Stimulated activated CD8-positive, alpha-beta memory T cell treated with anti-CD3 and anti-CD28 coated beads, Interleukin-12 subunit alpha, Interleukin-12 subunit beta, amount 100 ng/mL, for 1 hour (primary cell): ENCODE measurements at places on chromosomes 6 and 20.

DNA sequence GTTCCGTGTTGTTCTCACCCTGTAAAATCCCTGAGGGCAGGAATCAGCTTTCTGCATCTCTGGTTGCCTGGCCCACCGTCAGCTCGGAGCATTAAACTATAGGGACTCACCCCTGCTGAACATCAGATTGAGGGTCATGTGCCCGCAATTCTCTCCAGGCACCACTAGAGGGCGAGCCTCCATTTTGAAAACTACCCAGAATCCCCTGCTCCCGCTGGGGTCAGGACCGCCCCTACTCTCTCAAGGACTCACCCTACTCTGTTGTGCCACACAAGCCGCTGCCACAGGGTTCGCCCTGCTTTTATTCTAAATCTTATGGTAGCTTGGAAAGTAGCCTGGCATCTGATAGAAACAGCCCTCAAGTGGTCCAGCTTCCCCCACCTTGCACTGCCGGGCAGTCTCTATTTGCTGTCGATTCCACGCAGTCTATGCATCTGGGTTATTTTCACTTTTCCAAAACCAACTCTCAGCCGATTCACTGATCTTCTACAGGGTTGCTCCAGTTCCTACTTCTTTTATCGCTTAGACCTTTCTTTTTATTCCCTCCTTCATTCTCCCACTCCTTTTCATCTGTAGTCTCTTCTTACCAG is 244.1 kb upstream of the QKI start:
- no peak for DNase-seq

DNA sequence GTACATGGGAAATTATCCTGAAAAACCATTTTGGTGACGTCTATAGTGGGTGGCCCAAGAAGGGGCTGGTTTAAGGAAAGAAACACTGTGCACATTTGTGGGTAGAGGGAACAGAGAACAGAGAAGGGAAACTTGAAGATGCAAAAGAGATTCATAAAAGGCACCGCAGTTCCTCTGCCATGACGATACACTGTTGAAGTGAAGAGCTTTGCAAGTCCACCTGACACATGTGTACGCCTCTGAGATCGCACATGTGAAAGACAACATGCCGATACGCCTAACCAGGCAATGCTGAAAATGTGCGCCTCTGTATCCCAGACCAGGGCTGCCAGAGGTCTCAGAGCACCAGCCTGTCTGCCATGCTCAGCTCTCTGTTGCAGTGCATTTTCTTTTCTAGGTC is 180.9 kb downstream of the KIF16B start:
- DNase-seq, result no peak

- DNase-seq, result no peak
These were observed 2.4 kb upstream of the AARS2 start for GRCh38 chr6:44315516-44315915.

DNA sequence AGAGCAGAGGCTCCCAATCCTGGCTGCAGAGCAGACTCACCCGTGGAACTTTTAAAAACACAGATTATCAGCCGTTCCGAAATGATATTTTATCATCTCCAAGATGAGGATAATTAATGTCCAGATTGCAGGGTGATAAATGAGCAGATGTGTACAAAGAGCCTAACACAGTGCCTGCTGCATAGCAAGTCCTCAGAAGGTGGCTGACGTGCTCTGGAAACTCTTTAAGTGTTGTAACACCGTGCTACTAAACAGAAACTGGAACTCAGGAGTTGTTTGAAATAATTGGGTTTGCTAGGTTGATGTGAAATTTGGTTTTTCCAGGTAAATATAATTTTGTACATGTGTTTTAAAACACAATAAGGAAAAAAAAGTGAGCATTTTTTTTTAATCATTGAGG is 118.0 kb downstream of the ARMC2 start:
- DNase-seq, result no peak

DNA sequence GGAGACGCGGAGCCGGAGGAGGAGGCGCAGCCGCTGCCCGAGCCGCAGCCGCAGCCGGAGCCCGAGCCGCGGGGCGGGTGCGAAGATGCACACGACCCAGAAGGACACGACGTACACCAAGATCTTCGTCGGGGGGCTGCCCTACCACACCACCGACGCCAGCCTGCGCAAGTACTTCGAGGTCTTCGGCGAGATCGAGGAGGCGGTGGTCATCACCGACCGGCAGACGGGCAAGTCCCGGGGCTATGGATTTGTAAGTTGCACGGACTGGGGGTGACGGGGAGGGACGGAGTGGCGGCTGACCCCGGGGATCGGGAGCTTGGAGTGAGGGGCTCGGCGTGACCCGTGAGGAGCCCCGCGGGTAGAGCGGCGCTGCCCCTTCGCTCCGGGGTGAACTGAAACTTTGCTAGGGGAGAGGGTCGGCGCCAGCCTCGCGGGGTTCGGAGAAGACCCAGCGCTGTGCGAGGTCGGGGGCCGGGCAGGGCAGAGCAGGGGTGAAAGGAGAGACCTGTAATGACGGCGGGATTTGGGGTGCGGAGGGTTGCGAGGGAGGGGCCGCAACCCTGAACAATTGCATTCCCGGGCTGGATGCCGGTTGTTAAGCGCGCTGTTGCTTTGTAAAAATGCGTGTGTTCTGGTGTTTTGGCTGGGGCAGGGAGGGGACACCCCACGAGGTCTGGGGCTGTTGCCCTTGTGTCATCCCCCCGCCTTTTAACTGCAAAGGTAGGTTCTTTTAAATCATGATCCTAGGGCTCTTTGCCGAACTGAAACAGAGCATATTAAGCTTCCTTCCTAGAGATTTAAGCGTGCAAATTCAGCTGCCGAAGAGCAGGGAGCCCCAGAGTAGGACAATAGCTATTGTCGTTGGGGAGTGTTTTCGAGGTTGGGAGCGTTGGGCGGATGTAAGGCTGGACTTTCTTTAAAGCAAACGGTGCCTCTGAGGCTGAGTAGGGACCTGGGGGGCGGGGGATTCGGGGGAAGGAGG is 628 bp downstream of the RBM24 start:
- no peak for DNase-seq
